ENCODE measurements at places on chromosomes 13 and 19.

DNA sequence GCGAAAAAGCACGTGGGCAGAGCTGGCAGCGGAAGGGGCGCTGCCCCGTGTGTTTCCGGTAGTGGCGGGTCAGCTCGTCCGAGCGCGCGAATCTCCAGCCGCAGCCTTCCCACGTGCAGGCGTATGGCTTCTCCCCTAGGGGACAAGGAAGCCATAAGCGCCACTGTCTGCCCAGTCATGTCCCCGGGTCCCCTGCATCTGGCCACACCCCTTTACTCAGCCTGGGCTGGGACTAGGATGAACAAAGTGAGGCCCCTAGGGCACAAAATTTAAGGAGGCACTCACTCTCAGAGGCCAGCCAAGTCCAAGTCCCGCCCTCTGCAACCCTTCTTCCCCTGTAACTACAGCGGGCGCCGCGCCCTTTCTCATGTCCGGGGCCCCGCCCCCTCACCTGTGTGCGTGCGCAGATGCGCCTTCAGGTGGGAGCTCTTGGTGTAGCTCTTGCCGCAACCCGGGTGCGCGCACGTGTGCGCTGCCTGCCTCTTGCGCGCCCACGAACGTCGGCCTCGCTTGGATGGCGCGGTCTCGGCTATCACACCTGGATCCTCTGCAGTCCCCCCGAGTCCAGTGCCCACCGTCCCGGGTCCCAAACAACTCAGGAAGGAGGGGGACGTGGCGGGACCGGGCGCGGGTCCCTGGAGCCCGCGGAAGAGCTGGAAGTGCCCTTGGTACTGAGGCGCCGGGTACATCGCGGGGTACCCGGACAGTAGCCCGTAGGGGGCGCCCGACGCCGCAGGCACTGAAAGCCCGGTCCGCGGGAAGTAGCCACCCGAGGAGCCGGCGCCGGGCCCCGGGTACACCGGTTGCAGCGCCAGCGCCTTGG is 1.9 kb downstream of the KLF1 start:
- peak; percentile 86 for DNase-seq

DNA sequence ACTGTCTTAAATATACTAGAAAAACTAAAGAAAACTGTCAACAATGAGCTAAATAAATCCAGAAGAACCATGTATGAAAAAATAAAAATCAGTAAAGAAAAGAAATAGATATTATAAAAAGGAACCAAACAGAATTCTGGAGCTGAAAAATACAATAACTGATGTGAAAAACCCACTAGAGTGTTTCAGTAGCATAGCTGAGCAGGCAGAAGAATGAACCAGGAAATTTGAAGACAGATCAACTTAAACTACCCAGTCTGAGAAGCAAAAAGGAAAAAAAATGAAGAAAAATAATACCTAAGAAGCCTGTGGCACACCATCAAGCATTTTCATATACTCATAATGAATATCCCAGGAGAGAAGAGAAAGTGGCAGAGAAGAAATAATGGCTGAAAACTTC is 240.1 kb upstream of the RXFP2 start:
- DNase-seq, result no peak

- no peak for DNase-seq
Observed at GRCh38 chr13:74465271-74465670, 331.1 kb upstream of the KLF12 start.

DNA sequence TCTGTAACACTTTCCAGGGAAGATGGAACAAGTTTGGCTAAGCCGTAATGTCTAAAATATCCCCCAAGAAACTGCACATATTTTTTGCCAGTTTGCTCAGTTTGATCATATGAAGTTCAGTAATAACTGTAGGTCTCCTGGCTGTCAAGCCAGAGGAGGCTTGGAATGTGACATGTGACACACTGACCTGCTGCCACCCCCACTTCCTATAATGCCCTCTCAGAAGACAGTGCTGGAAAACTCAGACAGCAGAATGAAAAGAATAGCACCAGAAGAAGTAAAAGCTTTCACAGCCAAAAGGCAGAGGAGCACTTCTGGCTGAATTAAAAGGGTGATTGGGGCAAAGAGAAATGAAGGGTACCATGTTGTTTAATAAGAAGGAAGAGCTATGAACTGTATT is 67.4 kb upstream of the UBAC2 start:
- DNase-seq, result no peak

- DNase-seq, result peak; percentile 59
Observed at GRCh38 chr13:99496184-99497142, 4.8 kb upstream of the TM9SF2 start.

GRCh38 chr19:28869459-28869858 is 343.5 kb downstream of the UQCRFS1 start:
- no peak for DNase-seq

GRCh38 chr13:23963947-23964346 is 66.6 kb upstream of the C1QTNF9B start:
- DNase-seq, result no peak

DNA sequence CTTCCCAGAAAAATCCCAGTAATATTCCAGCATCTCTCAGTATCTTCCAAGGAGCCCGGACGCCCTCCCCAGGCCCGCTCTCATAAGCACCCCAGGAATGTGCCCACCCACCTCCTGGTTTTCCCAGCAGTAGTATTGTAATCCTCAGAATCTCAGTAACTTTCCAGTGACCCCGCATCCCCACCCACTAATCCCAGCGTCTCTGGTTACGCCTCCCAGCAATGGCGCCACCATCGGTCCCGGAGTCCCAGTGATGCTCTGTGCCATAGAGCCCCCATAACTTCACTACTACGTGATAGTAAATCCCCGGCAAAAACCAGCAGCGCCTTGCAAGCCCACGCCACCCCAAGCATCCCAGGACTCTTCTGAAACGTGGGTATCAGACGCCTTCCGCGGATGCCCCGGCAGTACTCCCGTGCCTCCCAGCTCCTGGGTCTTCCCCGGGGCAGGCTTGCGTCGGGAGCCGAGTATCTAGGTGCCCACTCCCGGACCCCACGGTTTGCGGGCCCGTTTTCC is 928 bp upstream of the PNPLA6 start:
- peak; percentile 32 for DNase-seq

DNA sequence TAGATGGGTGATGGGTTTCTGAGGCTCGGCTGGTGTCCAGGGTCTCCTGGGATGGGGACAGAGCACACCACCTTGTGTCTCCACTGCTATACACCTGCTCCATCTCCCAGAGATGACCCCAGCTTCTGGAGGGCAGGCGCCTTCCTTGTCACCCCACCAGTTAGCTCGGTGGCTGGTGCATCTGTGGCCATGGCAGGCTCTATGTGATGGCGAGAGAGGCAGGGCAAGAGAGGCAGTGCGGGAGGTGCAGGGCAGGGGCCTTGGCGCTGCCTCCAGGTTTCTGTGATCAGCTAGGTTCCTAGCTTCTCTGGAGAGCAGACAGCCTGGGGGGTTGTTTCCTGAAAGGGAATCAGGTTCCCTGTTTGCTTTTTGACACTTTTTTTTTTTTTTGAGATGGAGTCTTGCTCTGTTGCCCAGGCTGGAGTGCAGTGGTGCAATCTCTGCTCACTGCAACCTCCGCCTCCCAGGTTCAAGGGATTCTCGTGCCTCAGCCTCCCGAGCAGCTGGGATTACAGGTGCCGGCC is 69.0 kb upstream of the ZNF536 start:
- DNase-seq, result no peak

All from activated CD4-positive, alpha-beta T cell treated with anti-CD3 and anti-CD28 coated beads, Interleukin-2, amount 50 U/mL, for 4 hours (primary cell).